Body of pancreas (tissue), 4 donors: ENCODE measurements at places on chromosomes 2 and 18. TPM values are rescaled to one million over a fixed set of nuclear protein-coding genes. Genes with fewer than 3 reads are reported as not detected.

The CFC1 gene
- total RNA-seq: 16.1 TPM

DNA sequence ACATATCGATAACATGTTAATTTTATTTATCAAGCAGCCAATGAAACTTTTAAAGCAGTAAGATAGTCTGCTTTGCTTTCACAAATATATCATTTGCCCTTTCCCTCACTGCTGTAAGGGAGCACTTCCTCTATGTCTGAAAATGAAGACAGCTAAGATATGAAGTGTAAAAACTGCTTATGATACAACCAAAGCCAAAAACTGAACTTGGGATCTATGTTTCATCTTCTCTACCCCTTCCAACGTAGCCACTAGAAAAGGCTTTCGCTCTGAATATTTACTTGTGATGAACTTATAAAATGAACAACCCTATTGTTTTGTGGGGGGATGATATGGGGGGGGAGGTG, 140.3 kb downstream of the TCF4 start:
- no peak for DNase-seq

DNA sequence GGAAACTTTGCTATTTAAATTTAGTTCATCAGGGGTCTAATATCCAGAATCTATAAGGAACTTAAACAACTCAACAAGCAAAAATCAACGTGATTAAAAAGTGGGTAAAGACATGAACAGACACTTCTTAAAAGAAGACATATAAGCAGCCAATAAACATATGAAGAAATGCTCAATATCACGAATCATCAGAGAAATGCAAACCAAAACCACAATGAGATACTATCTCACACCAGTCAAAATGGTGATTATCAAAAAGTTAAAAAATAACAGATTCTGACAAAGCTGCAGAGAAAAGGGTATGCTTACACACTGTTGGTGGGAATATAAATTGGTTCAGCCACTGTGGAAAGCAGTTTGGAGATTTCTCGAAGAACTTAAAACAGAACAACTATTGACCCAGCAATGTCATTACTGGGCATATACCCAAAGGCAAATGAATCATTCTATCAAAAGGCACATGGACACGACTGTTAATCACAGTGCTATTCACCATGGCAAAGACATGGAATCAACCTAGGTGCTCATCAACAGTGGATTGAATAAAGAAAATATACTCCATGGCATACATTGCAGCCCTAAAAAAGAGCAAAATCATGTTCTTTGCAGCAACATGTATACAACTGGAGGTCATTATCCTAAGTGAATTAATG, 189.9 kb downstream of the SLC4A10 start:
- DNase-seq: no peak

The NR4A2 gene
- total RNA-seq: 1.0 TPM

The CIB4 gene
- not detected for total RNA-seq
